GDM1 (cell line): ENCODE measurements at places on chromosomes 6 and 20.

DNA sequence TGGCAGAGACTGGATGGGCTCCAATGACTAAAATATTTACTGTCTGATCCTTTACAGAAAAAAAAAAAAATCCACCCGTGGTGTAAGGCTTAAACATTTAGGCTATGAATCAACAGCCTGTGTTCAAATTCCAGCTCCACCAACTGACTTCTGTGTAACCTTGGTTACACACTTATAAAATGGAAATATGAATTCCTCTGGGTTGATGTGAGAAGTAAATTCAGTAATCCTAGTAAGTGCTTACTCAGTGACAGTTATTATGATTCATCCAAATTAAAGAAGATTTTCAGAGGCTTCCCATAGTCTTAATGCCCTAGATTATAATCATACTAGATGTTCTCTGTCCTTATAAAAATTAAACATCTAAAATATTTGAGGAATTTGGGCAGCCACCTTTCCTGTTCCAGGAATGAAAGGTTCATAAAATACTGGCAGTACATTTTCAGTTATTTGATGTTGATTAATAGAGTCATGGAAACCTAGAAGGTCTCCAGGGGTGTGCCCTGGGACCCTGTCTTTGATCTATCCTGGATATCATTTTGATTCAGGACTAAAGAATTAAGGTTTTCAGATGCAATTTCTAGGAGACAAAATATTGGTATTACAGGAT, 180.3 kb upstream of the ZNF217 start:
- DNase-seq: no peak

DNA sequence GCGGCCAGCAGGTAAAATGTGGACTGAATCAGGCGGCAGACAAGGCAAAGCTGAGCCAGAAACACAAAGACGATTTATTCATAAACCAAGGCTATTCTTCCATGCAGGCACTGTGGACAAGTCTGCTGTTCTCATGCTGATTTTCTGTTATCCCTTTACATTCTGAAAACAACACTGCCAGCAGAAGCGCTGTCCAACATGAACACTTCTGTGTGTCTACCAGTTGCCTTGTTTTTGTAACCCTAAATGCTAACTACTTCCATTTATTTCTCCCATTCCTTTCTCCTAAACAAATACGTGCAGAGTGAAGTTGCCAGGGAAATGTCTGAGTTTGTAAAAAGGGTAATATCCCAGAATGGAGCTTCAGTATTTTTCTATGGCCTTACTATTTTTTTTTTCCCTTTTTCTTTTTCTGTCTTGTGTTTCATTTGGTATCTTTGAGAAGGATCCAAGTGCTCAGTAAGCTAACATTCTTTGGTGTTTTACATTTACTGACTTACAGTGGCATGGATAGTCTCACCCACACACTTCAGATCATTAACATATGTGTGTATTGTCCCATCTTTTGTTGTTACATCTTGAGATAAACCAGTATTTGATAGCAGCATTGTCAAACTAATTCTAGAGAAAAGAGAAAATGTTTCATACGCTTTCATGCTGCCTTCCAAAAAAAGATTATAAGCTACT, 1308.9 kb upstream of the MAP3K7 start:
- no peak for DNase-seq

DNA sequence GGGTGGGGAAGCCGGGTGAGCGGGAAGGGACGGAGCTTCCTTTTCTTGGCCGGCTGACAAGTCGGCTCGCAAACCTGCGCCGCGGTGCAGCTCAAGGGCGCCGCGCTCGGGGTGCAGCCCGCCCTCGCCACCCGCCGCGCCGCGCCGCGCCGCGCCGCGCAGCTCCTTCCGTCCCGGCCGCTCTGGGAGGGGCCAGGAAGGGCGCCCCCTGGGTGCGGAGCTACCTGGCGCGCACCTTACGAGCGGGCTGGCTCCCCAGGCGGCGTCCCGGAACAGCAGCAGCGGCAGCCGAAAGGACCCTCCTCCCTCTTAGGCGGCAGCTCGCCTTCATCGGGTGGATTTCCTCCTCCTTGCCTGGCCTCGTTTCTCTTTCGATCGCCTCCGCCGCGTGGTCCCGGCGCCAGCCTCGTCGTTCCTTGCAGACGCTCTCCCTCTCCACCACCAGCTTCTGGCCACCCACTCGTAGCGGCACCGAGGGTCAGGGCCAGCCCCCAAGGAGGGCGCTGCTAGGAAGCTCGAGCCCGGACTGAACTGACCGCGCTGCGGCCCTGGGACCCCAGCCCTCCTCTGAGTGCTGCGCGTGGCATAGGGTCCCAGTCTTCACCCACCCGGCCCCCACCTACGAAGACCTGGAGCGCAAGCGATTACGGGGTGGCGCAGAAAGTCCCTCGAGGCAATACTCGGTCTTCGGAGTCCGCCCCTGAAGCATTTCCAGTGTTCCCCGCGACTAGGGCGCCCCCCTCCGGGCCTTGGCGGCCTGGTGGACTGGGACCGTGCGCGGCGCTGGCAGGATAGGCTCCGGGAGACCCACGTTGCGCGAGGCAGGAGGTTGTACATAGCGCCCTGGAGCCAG, at the start of gene MAP3K5:
Gene MAP3K5 (minus strand): TSS at position 68 of the 853 bp plus-strand sequence. CDS start 320 bp downstream, outside the sequence.
- peak; percentile 90 for DNase-seq

- no peak for DNase-seq
Measured at GRCh38 chr6:32198345-32198696, 5.9 kb upstream of the GPSM3 start.

GRCh38 chr6:136051140-136051775, 198.9 kb downstream of the MTFR2 start:
- no peak for DNase-seq

- no peak for DNase-seq
Measured at GRCh38 chr6:161498359-161498758, 224.5 kb upstream of the AGPAT4 start.
